Activated T-helper 1 cell treated with anti-CD3 and anti-CD28 coated beads, Interleukin-12 subunit alpha, Interleukin-12 subunit beta, Interleukin-2, Interleukin-4 antibody, amounts not matched to agents 30 ng/mL and 10 ng/mL and 1 ng/mL, durations not matched to agents 14 hours and 24 hours and 36 hours (primary cell): ENCODE measurements at places on chromosomes 11 and 22.

DNA sequence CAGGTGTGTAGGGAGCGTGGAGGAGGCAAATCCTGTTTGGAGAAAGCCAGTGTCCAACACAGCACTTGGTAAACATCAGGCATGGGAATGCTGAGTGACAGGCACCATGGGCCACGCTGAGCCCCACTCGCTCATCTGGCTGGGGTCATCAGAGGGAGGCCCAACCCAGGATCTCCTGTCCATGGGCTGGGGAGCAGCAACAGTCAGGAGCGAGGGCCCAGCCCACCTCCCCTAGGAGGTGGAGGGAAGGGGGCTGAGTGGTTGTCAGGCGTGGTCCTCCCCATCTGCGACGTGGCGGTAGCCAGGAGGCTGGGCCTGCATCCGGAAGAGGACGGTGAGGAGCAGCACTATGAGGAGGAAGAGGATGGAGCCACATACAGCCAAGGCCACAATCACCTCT is 8.8 kb downstream of the ACP2 start:
- DNase-seq, result no peak

- no peak for DNase-seq
These were observed 548 bp downstream of the PVALB start for GRCh38 chr22:36816339-36816635.

DNA sequence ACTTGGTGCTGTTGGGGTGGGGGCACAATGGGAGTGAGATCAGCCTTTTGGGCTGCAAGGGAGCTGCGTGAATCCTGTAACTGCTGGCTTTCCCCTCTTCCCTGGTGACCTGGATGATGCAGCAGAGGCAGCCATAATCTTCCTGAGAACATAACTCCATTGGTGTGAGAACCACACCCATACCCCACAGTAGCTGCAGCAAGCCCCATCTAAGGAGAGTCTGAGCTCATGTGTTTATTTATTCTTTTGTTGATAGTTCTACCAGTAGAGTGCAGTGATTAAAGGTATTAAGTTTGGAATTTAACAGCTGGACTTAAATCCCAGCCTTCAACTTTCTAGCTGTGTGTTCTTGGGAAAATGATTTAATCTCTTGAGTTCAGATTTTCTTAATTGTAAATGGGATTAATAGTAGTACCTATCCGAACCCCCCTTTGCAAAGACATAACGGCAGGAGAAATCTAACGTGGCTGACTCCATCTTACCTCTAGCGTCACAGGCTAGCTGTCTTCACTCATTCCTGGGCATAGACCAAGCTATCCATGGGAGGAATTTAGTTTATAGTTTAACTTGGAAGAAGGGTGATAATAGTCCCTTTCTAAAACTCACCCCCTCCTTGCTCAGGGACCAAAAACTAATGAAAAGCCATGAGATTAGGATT is 385.0 kb upstream of the DDI1 start:
- no peak for DNase-seq

DNA sequence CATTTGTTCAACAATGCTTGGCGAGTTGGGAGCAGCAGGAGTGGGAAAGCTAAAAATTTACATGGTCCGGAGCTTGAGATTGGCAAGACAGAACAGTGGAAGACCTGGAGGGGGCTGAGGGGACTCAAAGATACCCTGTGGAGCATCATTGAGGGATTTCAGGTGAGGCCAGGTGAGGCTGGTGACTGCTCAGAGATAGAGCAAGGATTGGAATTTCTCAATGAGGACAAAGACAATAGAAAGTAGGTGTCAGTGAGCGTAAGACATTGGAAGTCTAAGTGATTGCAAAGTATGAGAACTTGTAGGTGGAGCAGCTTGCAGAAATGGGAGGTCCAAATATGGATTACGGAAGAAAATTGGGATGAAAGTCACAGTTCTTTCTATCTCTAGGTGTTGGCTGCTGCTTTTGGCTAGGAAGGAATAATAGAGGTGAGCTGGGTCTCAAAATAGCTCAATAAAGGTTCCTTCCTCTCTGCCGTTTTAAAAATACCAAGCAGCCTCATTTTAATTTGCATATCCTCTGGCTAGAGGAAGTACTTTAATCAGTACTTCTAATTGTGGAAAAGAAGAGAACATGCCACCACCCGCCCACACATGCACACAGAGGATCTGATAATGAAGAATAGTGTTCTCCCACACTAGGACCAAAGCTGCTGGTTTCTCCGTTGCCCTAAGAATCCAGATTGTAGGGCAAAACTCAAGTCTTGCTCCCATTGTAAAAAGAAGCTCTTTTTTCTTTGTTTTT is 41.8 kb upstream of the SORL1-AS1 start:
- no peak for DNase-seq

DNA sequence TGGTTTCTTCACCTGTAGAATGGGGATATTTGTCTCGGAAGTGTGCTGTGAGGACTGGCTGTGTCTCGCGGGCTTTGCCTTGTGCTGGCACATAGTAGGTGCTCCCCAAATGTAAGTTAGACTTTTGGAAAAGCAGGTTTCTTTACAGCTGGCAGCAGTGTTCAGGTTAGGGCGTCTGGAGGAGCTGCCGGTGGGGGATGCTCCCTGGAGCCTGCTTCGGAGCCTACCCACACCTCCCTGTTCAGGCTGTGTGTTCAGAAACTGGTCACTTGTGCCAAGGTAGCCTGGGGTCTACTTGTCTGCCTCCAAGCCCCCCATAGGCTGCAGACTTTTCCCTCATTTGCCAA is 60.0 kb downstream of the OTOG start:
- DNase-seq, result no peak

DNA sequence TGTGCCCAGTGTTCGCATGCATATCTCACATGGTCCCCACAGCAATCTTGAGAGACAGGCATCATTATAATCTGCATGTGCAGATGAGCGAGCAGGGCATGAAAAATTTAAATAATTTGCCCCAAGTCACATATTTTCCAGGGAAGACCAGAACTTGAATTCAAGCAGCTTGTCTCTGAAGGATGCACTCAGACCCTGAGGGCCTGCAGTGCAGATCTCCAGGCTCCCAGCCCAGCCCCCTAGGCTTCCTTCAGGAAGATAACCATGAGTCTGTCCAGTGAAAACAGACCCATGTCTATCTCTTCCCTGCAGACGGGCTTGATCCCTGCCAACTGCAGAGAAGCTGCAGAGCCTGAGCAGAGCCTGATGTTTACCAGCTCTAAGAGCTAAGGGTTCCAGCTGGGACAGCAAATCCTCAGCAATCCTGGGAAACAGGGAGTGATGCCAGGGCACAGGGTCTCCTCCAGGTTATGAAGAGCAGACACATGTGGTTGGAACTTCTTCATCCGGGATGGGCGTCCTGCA is 55.1 kb downstream of the NAV2 start:
- no peak for DNase-seq

DNA sequence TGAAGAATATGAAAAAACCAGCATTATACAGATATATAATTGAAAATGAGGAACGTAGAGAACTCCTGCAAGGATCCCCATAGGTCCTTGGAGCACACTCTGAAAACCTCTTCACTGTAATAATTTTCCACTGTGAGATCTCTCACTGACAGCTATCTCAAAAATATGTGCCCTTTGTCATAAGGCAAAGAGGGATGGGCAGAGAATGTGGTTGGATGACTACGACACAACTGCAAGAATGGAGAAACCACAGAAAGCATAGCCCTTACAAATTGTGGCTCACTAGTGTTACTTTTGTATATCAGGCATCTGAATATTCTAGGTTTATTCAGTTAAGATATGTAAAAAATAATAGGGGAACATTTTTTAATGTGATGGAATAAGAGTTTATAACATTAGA is 7.9 kb upstream of the CTSC start:
- DNase-seq, result no peak

GRCh38 chr11:5611627-5612026 is 13.2 kb upstream of the TRIM34 start:
- DNase-seq, result no peak

DNA sequence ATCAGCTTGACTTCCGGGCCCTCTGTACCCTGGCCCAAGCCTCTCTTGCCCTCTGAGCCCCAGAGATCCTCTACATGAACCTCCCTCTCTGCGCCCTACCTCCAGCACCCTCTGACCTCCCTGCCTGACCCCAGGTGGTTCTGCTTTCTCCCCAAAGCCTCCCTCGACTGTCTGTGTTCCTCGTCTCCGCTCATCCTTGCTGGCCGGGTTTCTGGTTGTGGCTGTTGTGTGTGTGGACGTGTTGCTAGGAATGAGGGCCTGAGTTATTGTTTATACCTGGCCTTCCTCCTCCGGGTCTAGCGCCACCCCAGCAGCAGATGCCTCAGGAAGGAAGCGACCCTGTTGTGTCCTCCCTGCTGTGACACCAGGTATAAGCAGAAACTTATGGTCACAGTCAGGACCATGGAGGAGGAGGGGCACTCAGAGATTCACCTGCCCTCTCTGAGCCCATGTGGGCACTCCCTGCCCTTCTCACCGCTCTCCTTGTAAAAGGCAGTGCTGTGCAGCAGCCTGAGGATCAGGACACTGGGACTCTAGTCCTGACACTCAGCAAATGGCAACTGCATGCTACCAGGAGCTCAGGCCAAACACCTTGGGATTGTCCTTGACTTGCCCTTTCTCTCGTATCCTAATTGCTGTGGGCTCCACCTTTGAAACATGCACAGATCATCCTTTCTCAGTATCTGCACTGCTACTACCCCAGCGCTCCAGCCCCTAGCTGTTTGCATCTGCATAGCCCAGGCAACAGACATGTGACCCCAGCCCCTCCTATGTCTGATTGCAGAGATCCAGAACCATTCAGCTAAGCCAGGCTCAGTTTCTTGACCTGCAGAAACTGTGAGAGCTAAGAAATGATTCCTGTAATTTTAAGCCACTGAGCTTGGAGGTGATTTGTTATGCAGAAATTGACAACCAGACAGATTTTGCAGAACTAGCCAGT is 140.1 kb downstream of the ST3GAL4 start:
- no peak for DNase-seq

GRCh38 chr11:45894555-45895247 is 9.2 kb downstream of the MAPK8IP1 start:
- no peak for DNase-seq

- no peak for DNase-seq
These were observed 98.2 kb downstream of the LDLRAD3 start for GRCh38 chr11:36041988-36042611.

GRCh38 chr22:27504360-27505253 is 296.9 kb downstream of the MN1 start:
- DNase-seq, result no peak

DNA sequence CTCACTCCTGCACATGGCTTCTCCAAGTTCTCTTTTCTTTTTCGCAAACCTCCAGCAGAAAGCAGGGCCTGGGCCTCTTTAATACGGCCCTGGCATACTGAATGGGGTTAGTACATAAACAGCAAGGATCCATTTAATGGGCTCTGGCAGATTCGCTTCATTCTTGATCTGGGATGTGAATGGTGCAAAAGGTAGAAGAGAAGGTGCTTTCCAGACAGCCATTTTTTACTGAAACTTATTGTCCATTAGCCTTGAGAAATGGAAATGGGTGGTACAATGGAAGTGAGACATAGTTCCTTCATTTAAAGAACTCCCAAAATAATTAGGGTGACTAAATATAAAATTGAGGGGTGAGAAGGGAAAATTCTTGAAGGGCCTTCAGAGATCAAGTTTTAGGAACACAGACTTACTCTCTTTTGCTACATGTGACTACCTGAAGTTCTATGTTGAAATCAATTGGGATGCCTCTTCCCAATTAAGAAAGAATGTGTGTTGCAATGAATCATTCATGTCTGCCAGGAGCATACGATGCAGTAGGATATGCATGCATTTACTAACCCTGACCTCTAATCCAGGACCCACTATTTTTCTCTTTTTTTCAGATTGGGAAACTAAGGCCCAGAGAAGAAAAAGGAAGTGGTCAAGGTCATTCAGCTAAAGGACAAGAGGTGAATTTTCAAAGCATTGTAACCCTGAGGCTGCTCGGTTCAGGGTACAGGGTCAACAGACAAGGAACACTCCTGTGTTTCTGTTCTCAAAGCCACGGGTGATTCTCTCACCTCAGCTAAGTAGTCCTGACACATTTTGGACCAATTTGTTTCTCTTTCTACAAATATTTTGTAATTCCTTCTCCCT is 144.1 kb downstream of the BBOX1 start:
- DNase-seq, result no peak

DNA sequence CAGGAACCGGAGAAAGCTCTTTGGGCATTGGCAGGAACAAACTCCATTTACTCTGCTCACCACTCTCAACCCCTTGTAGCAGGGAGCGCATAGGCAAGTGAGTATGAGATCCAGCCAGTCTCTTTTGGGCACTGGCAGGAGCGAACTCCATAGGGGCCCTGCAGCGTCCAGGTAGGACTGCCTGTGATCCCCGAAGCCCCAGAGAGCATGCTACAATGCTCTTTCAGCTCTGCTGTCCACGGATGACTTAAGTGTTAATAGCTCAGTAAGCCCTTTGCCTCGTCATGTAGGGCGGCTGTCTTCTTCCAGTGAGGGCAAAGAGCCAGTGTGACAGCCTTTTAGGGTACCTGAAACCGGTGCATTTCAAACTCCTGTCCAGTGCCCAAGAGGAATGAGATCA is 1525.6 kb upstream of the RAG2 start:
- no peak for DNase-seq

DNA sequence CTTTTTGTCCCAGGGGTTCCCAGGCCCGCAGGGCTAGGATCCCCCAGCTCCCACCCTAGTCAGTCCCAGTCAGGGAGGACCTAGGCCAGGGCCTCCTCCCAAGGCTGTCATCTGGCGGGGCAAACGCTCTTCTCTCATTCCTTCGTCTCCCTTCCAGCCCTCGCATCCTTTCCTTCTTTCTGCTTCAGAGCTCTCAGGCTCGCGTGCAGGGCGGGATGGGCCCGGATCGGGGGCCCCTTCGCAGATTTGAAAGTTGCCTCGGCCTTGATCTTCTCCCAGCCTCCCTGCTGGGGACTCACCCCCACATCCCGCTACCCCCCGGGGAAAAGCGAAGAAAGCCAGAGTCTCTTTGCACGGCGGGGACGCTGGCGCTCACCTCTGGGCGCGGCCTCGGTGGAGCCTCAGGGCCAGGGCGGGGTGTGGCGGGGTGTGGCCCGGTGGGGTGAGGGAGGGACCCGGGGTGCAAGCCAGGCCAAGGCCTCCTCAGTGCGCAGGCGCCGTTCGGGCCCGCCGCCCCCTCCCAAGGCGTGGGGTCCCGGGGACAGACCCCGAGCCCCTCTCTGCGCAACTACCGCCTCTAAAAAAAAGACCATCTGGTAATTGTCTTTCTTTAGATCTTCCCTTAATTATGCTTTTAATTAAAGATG is 14.8 kb upstream of the PAX6 start:
- no peak for DNase-seq

- DNase-seq, result no peak
These were observed 32.3 kb downstream of the ARHGAP42 start for GRCh38 chr11:100719362-100719761.

DNA sequence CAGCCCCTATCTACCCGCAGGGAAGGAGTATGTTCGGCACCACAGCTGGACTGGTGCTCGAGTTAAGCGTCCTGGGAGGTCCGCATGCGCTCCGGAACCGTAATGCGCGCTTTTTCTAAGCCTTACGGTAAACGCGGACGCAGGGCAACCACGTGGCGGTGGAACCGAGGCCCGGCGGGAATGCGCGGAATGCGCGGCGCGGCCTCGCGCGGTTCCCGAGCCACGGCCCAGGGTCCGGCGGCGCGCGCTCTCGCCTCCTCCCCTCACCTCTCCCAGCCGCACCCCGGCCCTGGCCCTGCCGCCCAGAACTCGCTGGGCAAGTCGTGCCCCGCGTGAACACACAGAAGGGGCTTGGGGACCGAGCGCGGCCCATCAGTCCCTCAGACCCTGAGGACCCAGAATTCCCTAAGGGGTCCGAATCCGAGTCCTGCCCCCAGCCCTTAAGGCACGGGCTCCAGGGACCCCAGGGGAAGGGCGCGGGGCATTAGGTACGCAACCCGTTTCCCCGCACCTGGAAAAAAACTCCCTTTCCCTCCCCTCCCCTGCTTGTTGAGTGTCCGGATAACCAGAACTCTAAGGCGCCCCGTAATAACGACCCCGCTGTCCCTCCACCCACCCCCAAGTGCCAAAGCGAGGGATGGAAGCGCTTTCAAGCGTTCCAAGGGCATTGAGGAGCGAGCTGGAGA is 4.3 kb upstream of the CCND1 start:
- DNase-seq, result no peak
